ENCODE measurements at places on chromosomes 4 and X. TPM values are rescaled to one million over a fixed set of nuclear protein-coding genes. Genes with fewer than 3 reads are reported as not detected.

- H3K27ac ChIP-seq: no peak overlapping the region
- no peaks in the 10 kb centered on the region for H3K36me3 ChIP-seq
- no peak for DNase-seq
- no peaks in the 10 kb centered on the region for H3K27me3 ChIP-seq
- H3K4me1 ChIP-seq: no peaks in the 10 kb centered on the region
Measured at GRCh38 chrX:145856181-145856580, 38.6 kb downstream of the SLITRK2 start.

GRCh38 chrX:7614616-7615015 is 228.4 kb upstream of the VCX start:
- no peak for DNase-seq
- H3K36me3 ChIP-seq: no peaks in the 10 kb centered on the region
- H3K4me3 ChIP-seq: no peak overlapping the region
- no peak overlapping the region for H3K27ac ChIP-seq
- no peaks in the 10 kb centered on the region for H3K4me1 ChIP-seq
- H3K27me3 ChIP-seq: peaks cover 3% of the 10 kb centered on the region

DNA sequence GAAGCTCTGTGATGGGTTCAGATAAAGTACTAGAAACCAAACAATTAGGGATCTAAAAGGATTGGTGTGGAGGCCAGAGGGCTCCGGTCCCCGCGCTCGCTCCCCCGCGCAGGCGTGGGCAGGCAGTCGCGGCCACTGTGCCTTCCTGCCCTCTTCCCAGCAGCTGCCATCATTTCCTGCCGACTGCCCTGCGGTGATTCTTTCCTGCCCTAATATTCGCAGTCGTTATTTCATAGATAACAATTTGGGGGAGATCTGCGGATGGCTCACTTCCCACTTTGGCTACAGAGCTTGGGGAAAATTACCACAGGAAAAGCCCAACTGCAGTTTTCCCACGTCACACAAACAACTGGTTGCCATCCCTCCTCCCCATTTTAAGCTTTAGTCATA is 2.2 kb downstream of the GRIA2 start:
- no peak for DNase-seq
- H3K27ac ChIP-seq: peak overlapping the region; percentile 95
- H3K4me3 ChIP-seq: peak overlapping the region; percentile 90

DNA sequence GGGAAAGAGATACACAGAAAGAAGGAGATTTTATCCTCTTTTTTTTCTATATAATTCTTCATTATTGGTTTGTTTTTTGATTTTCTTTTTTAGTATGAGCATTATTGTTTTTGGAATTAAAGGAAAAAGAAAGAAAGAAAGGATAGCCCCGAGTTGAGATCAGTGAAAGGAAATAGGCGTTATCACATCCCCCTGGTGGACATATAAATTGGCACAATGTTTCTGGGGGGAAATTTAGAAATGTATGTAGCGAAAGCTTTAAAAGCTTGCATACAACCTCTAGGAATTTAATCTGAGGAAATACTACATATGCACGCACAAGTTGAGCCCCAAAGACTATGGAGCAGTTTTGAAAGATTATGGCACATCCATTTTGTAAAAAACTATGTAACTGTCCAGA is 226.3 kb upstream of the LDB2 start:
- H3K4me1 ChIP-seq: no peaks in the 10 kb centered on the region
- DNase-seq: no peak
- H3K4me3 ChIP-seq: no peak overlapping the region
- H3K27ac ChIP-seq: no peak overlapping the region
- H3K27me3 ChIP-seq: no peaks in the 10 kb centered on the region

DNA sequence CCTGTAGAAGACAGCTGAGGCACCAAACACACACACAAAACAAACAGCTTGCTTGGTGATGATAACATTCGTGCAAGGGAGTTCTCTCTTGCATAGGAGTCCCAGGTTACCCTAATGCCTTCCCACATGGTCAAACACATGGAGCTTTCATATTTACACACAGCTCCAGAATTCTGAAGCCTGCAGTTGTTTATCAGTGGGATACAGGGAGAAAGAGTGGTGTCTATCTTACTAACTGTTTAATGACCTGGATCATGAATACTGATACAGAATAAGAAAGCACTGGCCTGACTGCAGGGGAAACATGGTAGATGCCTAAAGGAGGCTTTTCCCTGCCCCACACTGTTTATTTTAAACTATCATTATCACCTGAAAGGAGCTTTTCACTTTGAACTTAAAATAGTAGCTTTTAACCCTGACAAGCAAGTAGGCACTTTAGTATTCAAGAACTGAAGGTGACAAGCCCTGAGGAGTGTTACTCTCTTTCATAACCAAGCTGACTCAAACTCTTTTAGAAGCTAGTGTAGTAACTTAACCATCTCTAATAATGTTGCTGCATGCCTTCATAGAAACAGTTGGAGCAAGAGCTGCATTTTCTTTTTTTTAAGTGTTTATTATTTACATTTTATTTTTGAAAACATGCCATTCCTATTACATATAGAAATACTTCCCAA is 15.6 kb downstream of the TET2 start:
- peaks cover 11% of the 10 kb centered on the region for H3K4me1 ChIP-seq
- no peak overlapping the region for H3K4me3 ChIP-seq
- no peak for DNase-seq
- no peak overlapping the region for H3K27ac ChIP-seq
- peaks cover 2% of the 10 kb centered on the region for H3K36me3 ChIP-seq

DNA sequence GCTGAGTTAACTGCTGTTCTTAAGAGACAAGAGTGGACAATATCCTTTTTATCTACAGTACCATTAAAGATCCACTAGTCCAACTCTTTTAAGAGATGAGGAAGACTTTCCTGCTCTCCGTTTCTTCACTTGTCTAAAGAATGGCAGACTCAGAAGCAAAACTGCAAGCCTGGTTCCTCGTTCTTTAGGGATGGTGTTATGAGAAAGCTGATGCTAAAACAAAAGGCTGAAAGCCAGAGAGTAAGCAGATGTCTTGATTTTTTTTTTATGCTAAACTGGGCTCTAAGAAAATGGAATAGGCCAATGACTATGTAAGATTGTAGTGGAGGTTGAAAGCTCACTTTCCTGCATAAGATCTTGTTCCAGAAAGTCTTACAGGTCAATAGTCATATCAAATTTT is 78.1 kb downstream of the CNGA2 start:
- no peaks in the 10 kb centered on the region for H3K36me3 ChIP-seq
- H3K27me3 ChIP-seq: no peaks in the 10 kb centered on the region
- H3K27ac ChIP-seq: no peak overlapping the region
- no peak overlapping the region for H3K4me3 ChIP-seq

GRCh38 chrX:130051176-130051845 is 59.0 kb downstream of the ELF4 start:
- H3K27ac ChIP-seq: no peak overlapping the region
- H3K4me3 ChIP-seq: no peak overlapping the region
- H3K4me1 ChIP-seq: peaks cover 11% of the 10 kb centered on the region
- no peaks in the 10 kb centered on the region for H3K27me3 ChIP-seq

DNA sequence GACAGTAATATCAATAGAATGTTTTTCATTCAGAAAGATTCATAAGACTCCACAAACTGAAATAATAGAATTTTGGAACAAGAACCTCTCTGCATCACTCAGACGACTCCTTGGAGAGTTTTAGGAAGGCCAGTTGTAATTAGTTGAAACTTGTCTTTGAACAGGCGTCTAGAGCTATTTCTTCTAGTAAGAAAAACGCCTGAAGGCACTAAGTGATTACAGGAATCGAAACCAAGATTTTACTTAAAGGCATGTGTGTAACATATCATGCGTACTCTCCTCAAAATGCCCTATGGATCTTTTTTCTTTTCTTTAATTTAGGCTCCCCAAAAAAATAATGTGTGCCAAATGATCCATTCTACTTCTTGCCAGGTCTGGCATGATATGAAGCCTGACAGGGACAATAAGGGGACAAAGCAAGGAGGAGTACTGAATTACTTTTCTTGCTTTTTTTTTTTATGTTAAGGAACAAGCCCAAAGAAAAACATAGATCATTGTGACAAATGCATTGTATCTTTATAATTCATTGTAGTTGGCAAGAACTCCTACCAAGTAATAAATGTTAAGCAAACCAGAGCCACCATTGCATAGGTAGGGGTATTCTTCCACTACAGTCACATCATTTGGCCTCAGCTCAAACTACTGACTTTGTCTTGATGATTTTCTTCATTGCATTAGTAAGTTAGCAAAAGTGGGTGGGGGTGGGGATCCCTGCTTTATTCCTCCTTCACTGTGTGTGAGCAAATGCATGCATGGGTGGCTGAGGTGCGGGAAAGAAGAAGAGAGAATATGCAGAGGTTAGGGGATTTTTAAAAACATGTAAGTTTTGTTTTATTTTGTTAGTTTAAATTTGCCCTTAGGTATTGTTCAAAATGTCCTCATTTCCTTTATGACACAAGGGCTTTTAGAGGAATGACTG is 79.9 kb upstream of the ATOH1 start:
- H3K4me3 ChIP-seq: no peak overlapping the region
- no peaks in the 10 kb centered on the region for H3K36me3 ChIP-seq
- peaks cover 8% of the 10 kb centered on the region for H3K4me1 ChIP-seq

GRCh38 chr4:99846891-99847290 is 30.3 kb downstream of the DAPP1 start:
- H3K4me1 ChIP-seq: peaks cover 8% of the 10 kb centered on the region
- no peaks in the 10 kb centered on the region for H3K36me3 ChIP-seq
- no peak overlapping the region for H3K27ac ChIP-seq

GRCh38 chrX:111007238-111007637 is 88.8 kb upstream of the PAK3 start:
- no peak overlapping the region for H3K27ac ChIP-seq
- peaks cover 24% of the 10 kb centered on the region for H3K27me3 ChIP-seq
- H3K4me1 ChIP-seq: no peaks in the 10 kb centered on the region
- no peak overlapping the region for H3K4me3 ChIP-seq

DNA sequence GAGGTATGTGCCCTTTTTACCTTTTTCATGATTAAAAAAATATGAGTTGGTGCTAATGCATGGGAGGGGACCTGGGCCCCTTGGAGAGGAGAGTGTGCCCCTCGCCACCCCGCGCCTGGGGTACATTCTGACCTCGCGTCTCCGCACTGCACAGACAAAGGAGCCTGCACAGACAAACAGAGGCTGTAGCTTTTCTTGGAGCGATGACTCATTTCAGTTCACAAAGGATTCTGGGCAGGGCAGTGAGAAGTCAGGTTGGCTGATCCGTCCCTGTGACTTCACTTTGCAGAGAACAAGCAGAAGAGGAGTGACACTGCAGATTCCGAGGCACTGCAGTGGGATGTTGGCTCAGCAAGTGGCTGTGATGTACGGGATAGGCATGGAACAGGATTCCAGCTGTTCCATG is 82.9 kb downstream of the STOX2 start:
- H3K4me3 ChIP-seq: no peak overlapping the region
- no peak for DNase-seq
- H3K27me3 ChIP-seq: no peaks in the 10 kb centered on the region
- no peak overlapping the region for H3K27ac ChIP-seq
- peaks cover under 1% of the 10 kb centered on the region for H3K4me1 ChIP-seq

DNA sequence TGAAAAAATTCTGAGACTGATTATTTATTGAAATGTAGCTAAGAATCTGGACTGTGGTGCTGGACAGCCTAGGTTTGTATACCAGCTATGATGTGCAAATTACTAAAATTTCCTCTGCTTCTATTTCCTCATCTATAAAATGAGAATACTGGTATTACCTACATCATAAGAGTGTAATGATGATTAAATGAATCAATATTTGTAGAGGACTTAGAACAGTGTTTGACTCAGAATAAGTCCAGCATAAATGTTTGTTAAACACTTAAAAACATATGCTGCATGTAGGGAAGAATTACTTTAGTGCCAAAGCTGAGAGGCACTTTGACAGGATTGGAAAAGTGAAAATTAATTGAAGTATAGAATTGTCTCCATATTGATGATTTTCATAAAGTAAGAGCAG is 55.3 kb upstream of the TMPRSS11F start:
- no peak overlapping the region for H3K27ac ChIP-seq
- no peak overlapping the region for H3K4me3 ChIP-seq
- H3K4me1 ChIP-seq: no peaks in the 10 kb centered on the region
- H3K36me3 ChIP-seq: no peaks in the 10 kb centered on the region
- no peaks in the 10 kb centered on the region for H3K27me3 ChIP-seq

GRCh38 chr4:168981942-168982341 is 28.1 kb downstream of the CBR4 start:
- H3K36me3 ChIP-seq: peaks cover 60% of the 10 kb centered on the region
- H3K27me3 ChIP-seq: no peaks in the 10 kb centered on the region
- H3K4me1 ChIP-seq: no peaks in the 10 kb centered on the region
- H3K4me3 ChIP-seq: no peak overlapping the region
- H3K27ac ChIP-seq: no peak overlapping the region

DNA sequence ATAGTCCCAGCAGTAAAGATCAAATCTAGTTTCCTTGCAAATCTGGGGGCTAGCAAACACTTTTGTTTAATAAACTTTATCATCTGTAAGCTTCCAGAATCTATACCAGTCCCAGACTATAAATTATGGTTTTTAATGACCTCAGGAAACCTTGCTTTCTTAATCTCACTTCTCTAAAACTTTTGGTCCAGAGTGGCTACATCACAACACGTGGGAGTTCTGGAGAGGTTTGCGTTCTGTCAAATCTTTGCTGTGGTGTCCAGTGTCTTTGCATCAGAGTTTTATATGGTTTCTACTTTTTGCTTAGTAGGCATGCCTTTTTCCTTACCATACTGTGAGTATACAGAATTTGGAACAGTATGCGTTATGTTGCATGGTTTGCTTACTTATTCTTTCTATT is 193.9 kb downstream of the ANK2 start:
- no peak for DNase-seq
- H3K4me3 ChIP-seq: no peak overlapping the region
- no peaks in the 10 kb centered on the region for H3K27me3 ChIP-seq
- no peaks in the 10 kb centered on the region for H3K36me3 ChIP-seq

- H3K4me3 ChIP-seq: no peak overlapping the region
- H3K4me1 ChIP-seq: peaks cover 9% of the 10 kb centered on the region
- H3K27ac ChIP-seq: no peak overlapping the region
- H3K36me3 ChIP-seq: peaks cover 3% of the 10 kb centered on the region
Measured at GRCh38 chrX:19840899-19841648, 46.3 kb downstream of the SH3KBP1 start.

GRCh38 chr4:1673671-1674070 is 10.4 kb downstream of the FAM53A start:
- H3K4me3 ChIP-seq: no peak overlapping the region
- H3K4me1 ChIP-seq: no peaks in the 10 kb centered on the region
- H3K36me3 ChIP-seq: no peaks in the 10 kb centered on the region
- no peak overlapping the region for H3K27ac ChIP-seq
- H3K27me3 ChIP-seq: peaks cover 16% of the 10 kb centered on the region
- no peak for DNase-seq

DNA sequence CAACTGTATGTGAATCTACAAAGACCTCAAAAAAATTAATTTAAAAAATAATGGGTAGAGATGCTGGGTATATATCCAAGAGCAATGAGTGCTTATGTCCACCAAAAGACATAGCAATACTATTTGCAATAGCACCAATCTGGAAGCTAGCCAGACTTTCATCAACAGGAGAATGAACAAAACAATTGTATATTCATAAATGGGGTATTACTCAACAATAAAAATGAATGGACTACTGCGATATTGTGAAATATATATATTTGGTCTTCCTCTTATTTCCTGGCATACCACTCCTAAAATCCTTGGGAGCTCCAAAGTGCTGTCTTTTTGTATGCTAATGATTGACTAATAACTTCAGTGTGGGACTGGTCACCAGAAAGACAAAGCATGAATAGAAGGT is 77.5 kb downstream of the MSN start:
- peaks cover 2% of the 10 kb centered on the region for H3K36me3 ChIP-seq
- no peaks in the 10 kb centered on the region for H3K4me1 ChIP-seq
- no peak overlapping the region for H3K27ac ChIP-seq
- no peak for DNase-seq
- H3K27me3 ChIP-seq: no peaks in the 10 kb centered on the region

Gene UBQLN2
- 40.2 TPM for total RNA-seq

Gene PRPS1
- total RNA-seq: 35.6 TPM

Gene SUPT20HL1
- not detected for total RNA-seq

Gene TXLNG
- total RNA-seq: 25.8 TPM

Measured in progenitor cell of endocrine pancreas (in vitro differentiated cells).